ENCODE measurements at places on chromosomes 5 and 9.

- no peak for DNase-seq
Measured at GRCh38 chr5:125463466-125464092, 717.1 kb upstream of the ZNF608 start.

- DNase-seq = no peak
Measured at GRCh38 chr5:109256486-109256885, 153.3 kb downstream of the PJA2 start.

GRCh38 chr5:109953761-109954160 is 264.0 kb downstream of the MAN2A1 start:
- DNase-seq = no peak

- DNase-seq = no peak
Measured at GRCh38 chr9:35415402-35416097, 74.4 kb upstream of the RUSC2 start.

DNA sequence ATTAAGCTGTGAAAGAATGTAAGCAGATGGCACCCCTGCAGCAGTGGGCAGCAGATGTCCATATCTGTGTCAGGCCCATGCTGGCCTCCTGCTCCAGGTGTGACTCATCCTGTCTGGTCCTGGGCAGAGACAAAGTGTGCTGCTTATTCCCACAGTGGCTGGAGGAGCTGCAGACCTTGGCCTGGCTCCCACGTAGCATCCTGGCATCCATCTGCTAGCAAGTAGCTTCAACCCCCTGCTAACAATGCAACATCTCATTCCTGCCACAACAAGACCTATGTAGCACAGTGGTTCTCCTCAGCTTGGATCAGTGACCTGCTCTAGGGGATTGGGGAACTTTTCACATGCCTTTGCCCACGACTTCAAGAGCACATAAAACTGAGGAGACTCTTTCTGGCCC is 126.4 kb upstream of the SLC12A2 start:
- no peak for DNase-seq

GRCh38 chr5:111930449-111930848 is 173.5 kb upstream of the NREP start:
- DNase-seq = no peak

- no peak for DNase-seq
Measured at GRCh38 chr9:138083873-138084272, 206.3 kb downstream of the CACNA1B start.

DNA sequence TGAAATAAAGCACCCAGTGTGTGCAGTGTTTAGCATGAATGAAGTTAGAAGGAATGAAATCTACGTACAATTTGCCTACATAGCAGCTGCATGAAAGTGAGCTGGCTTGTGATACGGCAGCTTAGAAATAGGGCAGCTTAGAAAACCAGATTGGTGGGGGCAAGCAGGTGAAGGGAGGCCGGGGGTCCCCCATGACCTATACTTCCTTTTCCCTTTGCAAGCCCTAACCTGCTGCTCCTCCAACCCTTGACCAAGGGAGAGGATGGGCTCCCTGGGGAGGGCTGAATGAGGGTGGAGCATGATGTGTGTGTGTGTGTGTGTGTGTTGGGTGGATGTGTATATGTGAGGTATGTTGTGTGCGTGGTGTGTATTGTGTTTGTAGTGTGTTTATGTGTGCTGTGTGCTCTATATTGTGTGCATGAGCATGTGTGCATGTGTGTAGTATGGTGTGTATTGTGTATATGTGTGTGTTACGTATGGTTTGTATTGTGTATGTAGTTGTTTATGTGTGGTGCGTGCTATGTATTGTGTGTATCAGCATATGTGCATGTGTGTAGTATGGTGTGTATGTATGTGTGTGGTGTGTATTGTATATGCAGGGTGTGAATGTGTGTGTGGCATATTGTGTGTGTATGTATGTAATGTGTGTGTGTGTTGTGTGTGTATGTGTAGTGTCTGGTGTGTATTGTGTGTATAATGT is 72.1 kb downstream of the TENT4A start:
- DNase-seq = no peak

- no peak for DNase-seq
Measured at GRCh38 chr5:154296525-154297159, 106.1 kb downstream of the GALNT10 start.

DNA sequence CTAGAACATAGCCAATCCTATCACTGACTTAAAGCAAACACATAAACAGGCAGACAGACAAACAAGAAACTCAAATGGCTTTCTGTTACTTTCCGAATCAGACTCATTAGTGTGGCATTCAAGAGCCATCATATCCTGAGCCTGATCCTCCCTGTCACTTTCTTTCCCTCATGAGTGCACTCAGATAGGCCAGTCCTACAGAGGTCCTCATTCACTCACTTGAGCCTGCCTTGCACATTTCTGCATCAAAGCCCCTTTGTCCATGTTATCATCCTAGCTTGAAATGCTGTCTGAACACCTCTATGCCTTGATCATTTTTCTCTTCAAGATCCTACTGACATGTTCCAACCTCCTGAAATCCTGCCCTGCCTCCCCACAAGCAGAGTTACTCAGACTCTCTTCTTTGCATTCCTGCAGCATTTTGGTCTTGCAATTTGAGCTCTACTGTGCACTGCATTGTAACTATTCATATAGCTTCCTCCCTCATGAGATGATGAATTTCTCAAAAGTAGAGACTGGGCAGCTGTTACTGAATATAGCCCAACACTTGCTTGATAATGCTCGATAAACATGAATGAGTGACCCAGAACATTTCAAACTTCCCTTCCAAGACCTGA is 126.9 kb downstream of the PALM2AKAP2 start:
- DNase-seq = no peak

DNA sequence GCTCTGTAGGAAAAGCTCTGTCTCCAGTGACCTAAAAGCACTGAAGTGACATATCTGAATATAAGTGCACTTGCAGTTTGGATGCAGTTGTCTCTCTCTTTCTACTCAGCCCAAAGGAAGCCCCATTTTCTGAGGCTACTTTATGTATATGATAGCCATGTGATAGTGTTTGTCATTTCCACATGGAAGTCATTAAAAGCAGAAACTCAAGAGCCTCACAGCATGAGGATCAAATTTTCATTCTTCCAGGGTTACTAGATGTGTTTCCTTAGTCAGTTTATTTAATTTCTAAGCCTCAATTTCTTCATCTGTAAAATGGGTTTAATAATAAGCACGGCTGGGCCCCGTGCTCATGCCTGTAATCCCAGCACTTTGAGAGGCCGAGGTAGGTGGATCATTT is 36.7 kb downstream of the RNF44 start:
- DNase-seq = no peak

DNA sequence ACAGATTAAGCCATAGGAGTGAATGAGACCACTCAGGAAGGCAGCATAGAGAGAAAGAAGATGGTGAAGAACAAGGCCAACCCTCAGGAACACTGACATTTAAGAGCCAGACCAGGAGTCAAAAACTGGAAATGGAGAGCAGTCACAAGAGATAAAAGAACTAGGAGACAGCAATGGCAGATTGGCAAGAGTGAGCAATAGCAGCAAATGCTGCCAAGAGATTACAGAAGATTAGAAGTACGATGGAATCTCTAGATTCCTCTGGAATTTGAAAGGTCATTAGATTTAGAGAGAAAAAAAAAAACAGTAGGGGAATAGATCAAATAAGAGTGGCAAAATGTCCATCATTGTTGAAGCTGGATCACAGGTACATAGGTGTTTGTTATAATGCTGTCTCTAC is 73.4 kb upstream of the SLC44A1 start:
- no peak for DNase-seq

GRCh38 chr5:14914623-14915260 is 43.2 kb upstream of the ANKH start:
- no peak for DNase-seq

- no peak for DNase-seq
Measured at GRCh38 chr5:95668728-95669127, 14.1 kb downstream of the SPATA9 start.

GRCh38 chr5:160824301-160825001 is 27.6 kb downstream of the ATP10B start:
- no peak for DNase-seq

DNA sequence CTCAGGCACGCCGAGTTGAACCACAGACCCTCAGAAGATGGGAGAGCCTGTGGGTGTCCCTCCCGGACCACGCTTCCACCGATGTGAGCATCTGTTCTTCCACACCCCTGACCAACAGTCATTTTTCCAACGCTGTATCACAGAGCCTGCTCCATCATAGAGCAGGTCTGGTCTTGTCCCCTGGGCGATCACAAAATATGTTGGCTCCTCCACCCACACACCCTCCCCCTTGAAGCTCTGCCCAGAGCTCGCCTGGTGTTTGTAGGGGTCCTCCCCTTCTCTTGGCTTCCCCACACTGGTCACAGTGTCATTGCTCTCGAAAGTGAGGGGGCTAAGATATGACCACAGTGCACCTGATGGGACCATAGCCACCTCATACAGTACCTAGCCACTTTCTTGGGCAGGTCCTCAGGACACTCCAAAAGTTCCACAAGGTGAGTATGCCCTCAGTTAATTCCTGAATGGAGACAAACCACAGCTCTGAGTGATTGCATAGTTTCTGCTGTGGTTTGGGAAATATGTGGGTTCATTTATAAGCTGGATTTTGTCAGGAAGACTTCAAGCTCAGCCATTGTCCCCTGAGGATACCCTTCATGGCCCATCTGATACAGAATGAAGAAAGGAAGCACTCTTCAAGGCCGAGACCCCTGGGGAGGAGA is 3.5 kb upstream of the ZNF618 start:
- no peak for DNase-seq

- no peak for DNase-seq
Measured at GRCh38 chr9:126158588-126159429, 167.8 kb upstream of the MVB12B start.

GRCh38 chr5:168464214-168464613 is 22.1 kb upstream of the RARS1 start:
- no peak for DNase-seq

DNA sequence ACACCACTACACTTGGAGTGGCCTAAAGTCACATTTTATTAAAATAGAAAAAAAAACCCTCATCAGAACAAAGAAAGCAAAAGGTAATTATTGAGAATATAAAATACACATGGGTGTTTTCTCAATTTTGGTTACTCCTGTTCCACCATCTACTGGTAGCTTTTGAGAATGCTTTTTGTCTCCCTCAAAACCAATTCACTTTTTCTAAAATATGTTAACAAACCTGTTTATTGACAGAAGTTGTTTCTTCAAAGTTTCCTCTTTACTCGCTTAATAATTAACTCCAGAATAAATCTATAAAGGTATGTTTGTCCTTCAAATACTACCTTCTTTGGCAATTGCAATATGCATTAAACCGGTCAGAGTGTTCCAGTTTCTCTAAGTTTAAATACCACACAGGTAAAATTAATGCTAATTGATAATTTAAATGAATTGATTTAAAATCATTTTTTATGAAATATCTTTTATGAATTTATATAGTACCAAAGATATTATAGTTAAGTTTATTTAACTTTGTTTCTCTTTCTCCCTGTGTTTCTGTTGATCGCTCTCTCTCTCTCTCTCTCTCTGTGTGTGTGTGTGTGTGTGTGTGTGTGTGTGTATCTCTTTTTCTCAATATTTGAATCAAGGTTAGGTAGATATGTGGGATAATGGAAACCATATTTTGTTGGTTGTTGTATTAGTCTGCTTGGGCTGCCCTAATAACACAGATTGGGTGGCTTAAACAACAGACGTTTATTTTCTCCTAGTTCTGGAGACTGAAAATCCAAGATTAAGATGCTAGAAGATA is 487.4 kb downstream of the PRDM9 start:
- DNase-seq = no peak

- no peak for DNase-seq
Measured at GRCh38 chr5:18761801-18762200, 1127.5 kb downstream of the TAF11L14 start.

GRCh38 chr9:114025760-114026159 is 52.3 kb downstream of the AMBP start:
- DNase-seq = no peak

GRCh38 chr5:61232490-61233050 is 70.3 kb upstream of the SMIM15 start:
- no peak for DNase-seq

DNA sequence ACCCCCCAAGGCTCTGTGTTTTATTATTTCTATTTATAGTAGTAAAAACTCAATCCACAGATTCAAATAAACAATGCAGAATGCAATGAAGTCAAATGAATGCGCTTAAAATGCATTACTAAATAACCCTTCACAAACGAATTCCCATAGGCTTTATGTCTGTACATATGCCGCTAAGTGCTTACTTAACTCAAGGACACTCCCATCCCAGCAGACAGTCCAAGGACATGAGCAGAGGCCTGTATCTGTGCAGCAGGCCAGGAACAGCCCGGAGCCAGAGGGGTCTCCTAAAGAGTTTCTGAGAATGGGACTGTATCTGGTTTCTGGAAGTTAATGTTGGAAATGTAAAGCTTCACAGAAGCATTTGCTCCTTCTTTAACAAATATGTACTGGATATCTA is 59.8 kb downstream of the MARCHF11 start:
- DNase-seq = no peak

DNA sequence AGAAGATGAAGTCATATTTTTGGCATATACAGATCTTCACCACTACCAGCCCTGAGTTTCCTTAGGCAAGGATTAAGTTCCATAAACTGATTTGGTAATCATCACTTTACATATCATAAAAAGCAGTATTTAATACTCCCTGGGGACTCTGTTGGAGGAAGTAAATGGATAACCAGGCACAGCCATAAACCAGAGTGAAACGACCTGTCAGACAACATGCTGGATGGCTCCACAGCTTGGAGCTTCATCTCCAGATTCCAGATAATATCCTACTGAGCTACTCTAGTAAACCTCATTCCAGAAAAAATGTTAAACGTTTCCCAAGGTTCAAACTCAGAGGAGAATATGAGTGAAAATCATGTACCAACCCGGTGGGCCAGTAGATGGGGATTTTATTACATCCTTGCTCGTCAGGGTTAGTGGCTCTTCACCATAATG is 109.2 kb downstream of the BASP1 start:
- no peak for DNase-seq

DNA sequence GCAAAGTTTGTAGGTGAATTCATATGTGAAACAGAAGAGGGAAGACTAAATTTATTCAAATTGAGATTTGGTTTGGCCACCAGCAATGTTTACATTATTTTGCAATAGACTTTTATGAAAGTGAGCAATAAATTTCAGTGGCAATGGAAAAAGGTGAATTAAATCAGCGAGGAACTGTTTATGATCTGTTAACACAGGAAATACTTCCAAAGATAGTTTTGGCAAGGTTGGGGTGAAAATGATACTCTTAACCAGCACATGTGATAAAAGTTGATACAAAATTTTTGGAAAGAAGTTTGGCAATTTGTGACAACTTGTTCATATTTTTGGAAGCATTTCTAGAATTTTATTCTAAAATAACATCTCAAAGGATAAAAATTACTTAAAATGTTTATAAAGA is 119.8 kb downstream of the ARHGEF28 start:
- DNase-seq = no peak

DNA sequence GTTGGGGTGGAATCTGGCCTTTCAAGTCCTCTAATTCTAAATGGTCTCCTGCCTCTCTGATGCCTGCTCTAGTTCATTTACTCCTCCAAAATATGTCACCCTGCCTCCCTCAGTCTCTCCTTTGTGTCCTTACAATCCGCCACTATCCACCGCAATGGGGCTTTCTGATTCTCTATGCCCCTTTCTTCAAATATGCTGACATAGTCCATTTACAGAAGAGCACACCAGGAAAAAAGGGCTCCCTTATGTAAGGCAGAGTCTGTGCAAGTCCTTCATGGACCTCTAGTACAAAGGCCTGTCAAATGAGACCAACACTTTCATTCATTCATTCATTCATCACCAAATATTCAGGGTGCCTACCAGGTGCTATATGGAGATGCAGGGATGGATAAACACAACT is 2.0 kb upstream of the ASTN2 start:
- DNase-seq = no peak
